ENCODE measurements at places on chromosomes 13 and 19. TPM values are rescaled to one million over a fixed set of nuclear protein-coding genes. Genes with fewer than 3 reads are reported as not detected.

FBXO27 gene
- total RNA-seq = 2.8 TPM

URAD gene
- total RNA-seq = not detected

R3HDM4 gene
- 38.1 TPM for total RNA-seq

TMC4 gene
- 1.7 TPM for total RNA-seq

ZSCAN4 gene
- total RNA-seq = not detected

FCAR gene
- not detected for total RNA-seq

Measured in A549 treated with GW870086 at 1 μM for 4 hours (cell line).